Left colon (tissue), 2 donors: ENCODE measurements at places on chromosomes 3 and 15.

- no peak for DNase-seq
Measured at GRCh38 chr15:26757141-26757540, 15.7 kb downstream of the GABRB3 start.

DNA sequence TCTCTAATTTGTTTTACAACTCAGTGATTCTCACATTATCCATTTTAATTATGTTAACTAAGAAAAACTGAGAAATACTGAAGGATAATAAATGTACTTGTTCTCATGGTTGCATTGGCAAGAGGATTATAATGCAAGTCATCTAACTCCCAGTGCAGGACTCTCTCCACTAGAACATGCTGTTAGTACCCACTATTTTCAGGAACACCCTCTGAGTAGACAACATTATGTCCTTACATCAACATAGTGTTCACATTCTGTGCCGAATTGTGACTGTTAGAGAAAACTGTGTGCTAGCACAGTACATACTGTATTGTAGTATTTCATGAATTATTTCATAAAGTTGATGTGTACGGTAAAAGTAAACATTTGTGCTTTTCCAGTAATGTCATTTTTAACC, 80.1 kb downstream of the LEKR1 start:
- DNase-seq: no peak

DNA sequence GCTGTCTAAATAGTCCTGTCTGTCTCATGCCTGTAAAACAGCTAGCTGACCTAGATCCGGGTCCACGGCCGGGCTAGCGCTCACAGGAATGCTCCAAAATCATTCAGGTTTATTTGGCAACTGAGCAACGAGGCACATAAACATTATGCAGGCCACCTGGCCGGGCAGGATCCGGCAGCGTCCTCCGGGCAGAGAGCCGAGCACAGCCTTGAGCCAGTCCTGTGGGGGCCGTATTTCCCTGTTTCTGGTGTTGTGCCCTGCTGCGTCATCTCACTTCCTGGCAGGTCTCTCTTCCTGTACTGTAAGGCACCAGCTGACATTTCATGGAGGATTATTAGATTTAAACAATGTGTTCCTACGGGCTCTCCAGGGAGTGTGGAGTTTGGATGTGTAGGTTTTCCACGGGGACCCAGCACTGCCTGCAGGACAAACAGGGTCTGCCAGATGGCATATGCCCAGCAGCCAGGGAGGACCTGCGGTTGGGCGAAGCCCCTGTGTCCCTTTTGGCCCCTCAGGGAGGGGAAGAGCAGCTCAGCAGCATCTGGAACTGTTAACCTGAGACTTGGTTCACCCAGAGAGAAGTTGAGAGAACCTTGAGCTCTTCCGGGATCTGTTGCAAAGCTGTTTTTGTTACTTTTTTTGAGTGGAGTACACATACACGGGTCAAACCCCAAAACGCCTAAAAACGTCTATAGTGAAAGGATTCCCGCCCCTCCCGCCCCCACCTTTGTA, 16.6 kb upstream of the LRRK1 start:
- peak; percentile 80 for DNase-seq

DNA sequence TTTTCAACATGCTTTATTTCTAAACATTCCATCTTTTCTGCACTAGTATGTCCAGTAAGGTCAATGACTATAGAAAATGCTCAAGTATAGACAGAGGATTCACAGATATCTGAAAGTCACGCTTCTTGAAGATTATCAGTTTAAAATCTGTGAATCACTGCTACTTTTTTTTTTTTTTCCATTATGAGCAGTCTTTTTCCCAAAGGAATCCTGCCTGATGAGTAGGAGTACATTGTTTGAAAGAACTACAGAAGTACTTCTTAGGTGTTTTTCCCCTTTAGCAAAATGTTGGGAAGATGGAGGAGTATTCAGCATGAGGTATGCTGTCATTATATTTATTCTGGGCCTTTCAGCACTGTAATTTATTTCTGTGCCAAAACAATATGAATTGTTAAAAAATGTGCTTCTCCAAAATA, 266.2 kb downstream of the NLGN1 start:
- DNase-seq: no peak

- DNase-seq: no peak
Measured at GRCh38 chr3:44074181-44074580, 167.5 kb upstream of the TOPAZ1 start.

GRCh38 chr3:136067211-136067610, 101.7 kb downstream of the PPP2R3A start:
- DNase-seq: no peak

DNA sequence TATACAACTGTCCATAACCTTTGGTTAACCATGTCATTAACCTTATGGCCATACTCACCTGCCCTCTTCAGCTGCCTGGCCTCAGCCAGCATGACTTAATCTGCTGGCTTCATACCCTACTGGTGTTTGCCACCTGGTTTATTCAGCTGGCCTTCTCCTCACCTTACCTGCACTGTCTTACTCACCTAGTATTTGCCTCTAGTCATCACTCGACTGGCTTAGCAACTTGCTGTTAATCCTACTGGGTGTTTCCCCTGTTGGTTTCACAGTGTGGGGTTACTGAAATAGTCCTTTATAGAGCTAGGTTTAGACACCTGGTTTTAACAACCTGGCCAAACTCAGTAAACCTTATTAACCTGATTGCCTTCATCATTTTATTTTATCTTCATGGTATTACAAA, 96.4 kb downstream of the IL12A start:
- no peak for DNase-seq

DNA sequence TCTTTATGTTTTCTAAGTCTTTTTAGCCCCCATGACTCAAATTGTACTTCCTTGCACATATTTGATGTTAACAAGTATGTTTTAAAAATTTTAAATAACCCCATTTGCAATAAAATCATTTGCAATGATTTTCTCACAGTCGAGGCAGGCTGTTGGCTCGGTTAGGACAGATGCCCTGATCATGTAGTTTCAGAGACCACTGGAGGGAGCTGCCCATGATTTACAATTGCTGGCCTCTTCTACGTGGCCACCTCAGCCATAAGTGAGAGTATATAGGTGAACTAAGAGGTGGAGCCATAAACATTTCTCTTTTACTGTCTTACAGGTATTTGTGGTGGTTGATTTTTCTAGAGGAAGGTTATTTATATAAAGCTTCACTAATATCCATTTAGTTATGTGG, 1.7 kb downstream of the DTWD1 start:
- no peak for DNase-seq

GRCh38 chr3:186920301-186920700, 10.0 kb upstream of the ST6GAL1 start:
- DNase-seq: no peak

GRCh38 chr3:56683122-56683817, at the start of gene TASOR:
Gene TASOR, minus strand, starts transcription at chr3:56683265. Its CDS starts 259 bp downstream, at chr3:56683006.
- DNase-seq: peak; percentile 74

DNA sequence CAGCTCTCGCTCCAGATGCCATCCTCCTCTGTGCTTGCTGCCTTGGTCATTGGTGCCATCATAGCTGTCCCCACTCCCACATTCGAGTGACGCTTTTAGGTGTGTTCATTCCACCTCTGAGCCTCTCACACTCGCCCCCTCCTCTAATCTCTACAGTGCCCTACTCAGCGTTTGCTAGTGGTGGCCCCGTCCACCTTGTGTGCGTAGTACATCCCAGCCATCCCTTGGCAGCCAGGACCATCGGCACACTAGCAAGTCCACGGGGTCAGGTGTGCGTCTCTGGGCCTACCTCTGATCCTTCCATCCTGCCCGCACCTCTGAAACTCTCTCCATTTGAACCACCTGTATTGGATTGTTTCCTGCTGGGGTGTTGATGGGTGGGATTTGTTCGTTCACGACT, 54.2 kb upstream of the RGMA start:
- no peak for DNase-seq

DNA sequence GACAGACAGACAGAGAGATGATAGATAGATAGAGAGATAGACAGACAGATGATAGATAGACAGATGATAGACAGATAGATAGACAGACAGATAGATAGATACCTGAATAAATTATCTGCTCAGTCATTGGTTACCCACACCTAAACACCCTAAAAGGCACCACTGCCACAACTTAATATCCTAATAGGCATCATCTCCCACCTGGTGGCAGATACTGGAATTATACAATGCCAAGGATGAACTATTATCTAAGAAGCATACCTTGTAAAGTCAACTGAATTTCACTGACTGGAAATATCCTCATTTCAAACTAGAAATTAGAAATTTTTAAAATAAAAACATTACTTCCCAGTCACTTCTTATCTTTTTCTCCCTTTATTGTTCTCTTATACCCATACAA, 19.4 kb upstream of the ATP8B4 start:
- DNase-seq: no peak

DNA sequence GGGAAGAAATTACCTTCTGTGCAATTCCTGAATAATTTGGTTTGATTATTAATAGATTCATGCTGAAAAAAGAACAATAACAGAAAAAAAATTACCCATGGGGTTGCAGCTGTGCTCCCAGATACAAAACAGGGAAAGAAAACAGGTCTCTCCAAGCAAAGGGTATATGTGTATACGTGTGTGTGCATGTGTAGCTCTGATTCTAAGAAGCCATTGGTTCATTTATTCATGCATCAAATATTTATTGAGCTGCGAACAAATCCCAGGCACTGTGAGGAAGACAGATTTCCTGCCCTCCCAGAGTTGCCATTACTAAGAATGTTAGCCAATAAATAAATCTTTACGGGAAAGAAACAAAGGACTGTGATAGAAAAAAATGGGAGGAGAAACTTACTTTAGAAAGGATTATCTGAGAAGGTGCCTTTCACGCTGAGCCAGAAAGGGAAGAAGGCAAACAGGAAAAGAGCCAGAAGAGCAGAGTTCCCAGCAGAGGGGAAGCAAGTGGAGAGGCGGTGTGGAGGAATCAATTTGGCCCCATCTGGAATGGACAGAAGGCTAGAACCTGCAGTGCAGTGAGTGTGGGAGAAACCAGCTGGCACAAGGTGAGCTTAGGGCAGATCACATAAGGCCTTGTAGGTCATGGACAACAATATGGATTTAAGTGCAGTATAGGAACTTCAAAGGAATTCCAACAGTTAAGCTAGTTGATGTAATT, 20.7 kb downstream of the CHL1 start:
- DNase-seq: no peak

- no peak for DNase-seq
Measured at GRCh38 chr15:48751595-48751994, 59.3 kb downstream of the CEP152 start.

GRCh38 chr3:113293348-113293747, 82.0 kb downstream of the BOC start:
- no peak for DNase-seq

GRCh38 chr15:67116742-67117141, 51.3 kb downstream of the SMAD3 start:
- no peak for DNase-seq

GRCh38 chr3:190074817-190075216, 45.9 kb downstream of the P3H2 start:
- DNase-seq: no peak

DNA sequence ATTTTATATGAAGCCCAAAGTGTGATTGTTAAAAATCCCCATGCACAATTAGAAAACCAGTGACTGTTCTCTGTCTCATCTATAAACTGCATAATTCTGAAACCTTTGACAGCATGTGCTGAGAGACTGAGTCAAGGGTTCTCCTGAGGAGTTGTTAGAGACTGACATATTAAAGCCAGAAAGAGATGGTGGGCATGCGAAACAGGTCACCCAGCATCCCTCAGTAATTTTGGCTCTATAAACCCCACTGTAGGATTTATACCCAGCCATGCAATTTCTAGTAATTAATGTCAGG, 3.6 kb downstream of the VGLL3 start:
- DNase-seq: no peak
